GM23338 (cell line): ENCODE measurements at places on chromosomes 2 and 18.

DNA sequence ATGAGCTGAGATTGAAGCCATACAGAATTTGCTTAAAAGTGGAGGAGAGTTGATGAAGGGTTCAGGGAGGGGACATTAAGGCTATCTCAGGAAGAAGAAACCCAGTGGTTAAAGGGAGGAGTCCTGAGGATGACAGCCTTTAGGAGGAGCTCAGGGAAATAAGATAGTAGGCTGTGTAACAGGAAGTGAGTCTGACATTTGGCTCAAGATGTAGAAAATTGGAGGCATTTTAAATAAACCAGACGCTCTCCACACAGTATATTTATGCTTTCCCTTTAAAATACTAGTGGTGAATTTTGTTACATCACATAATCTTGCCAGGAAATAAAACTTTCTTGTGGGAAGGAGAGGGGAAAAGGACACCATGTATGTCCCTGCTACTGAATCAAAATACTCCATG is 11.6 kb downstream of the KCNH7 start:
- no peak for DNase-seq

- no peak for DNase-seq
These were observed 17.8 kb downstream of the NPC1 start for GRCh38 chr18:23568281-23569138.

DNA sequence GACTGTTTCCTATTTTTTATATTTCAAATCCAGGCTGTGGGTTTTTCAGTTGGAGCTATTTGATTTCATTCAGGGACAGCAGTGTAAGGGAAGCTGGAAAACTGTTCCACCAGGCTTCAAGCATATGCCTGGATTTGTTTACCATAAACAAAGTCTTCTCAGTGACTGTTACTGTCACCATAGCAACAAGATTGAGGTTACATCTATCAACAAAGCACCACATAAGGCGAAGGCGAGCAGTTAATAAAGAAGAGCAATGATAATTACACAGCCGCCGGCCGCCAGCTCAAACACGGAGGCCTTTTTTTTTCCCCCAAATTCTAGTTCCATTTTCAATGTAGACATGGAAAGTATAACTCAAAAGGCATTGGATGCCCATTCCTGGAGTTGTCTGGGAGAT is 553.7 kb upstream of the SYT4 start:
- DNase-seq = peak; percentile 21

DNA sequence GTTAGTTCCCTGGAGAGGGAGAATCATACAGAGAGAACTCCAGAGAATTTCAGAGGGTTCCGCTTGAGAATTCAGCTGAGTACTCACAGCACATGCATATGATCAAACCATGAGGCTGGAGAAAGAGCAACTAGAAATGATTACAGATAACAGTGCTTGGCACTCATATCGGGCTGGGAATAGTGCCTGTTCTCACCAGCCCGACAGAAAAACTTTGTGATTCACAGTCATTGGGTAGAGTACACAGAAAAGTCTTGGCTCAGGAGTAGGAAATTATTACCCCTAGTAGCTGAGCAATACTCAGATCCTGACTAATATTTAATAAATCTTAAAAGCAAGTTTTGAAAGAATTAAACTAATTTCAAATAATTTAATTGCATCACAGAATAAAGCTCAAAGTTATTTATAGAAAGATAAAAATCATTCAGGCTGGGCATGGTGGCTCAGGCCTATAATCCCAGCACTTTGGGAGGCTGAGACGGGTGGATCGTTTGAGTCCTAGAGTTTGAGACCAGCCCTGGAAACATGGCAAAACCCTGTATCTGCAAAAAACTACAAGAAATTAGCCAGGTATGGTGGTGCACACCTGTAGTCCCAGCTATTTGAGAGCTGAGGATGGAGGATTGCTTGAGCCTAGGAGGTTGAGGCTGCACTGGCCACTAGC is 6.8 kb downstream of the WDPCP start:
- DNase-seq = no peak

GRCh38 chr2:240787521-240788472 is 32.2 kb downstream of the KIF1A start:
- no peak for DNase-seq
